Skin of body (tissue), 3 donors: ENCODE measurements at places on chromosomes 2 and 18. TPM values are rescaled to one million over a fixed set of nuclear protein-coding genes. Genes with fewer than 3 reads are reported as not detected.

The MROH2A gene
- total RNA-seq: 0.49 TPM

The KCNG3 gene
- total RNA-seq: 0.20 TPM

The MALL gene
- total RNA-seq: 7.1 TPM

The PLCD4 gene
- total RNA-seq: 2.8 TPM

The CCDC68 gene
- 1.3 TPM for total RNA-seq

The WNT6 gene
- 1.7 TPM for total RNA-seq

The SPATA3 gene
- total RNA-seq: not detected

The CYS1 gene
- total RNA-seq: 1.3 TPM

The SLC11A1 gene
- total RNA-seq: 7.9 TPM

The MYOM1 gene
- total RNA-seq: 70.2 TPM

The CDH2 gene
- 5.4 TPM for total RNA-seq

The VAMP8 gene
- 32.4 TPM for total RNA-seq

The APLF gene
- 10.0 TPM for total RNA-seq

The RMDN2 gene
- 6.9 TPM for total RNA-seq

The PSD4 gene
- total RNA-seq: 12.9 TPM

The PSMD14 gene
- total RNA-seq: 45.5 TPM

The ACMSD gene
- total RNA-seq: not detected

The SLC4A5 gene
- total RNA-seq: 2.1 TPM

The CAVIN2 gene
- 23.0 TPM for total RNA-seq
